ENCODE measurements at places on chromosomes 4 and X. TPM values are rescaled to one million over a fixed set of nuclear protein-coding genes. Genes with fewer than 3 reads are reported as not detected.

DNA sequence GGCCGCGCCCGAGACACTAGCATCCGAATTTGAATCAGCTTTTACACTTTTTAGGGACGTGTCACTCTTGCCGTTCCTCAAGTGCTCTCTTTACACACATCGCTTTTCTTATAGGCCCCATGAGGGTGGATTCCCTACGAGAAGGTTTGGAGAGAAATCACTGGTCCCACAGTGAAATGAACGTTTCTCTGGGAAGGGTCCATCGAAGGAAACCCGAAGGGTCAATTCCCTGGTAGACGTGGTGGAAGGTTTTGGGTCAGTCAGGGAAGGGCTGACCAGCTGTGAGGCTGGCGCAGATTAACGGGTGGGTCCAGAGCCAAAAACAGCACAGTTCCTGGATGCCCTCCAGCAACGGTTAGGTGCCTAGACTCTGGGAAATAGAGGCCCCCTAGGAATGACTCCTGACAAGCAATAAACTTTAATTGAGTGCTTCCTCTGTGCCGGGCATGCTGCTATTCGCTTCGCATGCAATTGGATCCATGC, 35.9 kb downstream of the ETDC start:
- no peak for DNase-seq
- peaks cover 37% of the 10 kb centered on the region for H3K4me1 ChIP-seq
- peaks cover 11% of the 10 kb centered on the region for H3K36me3 ChIP-seq
- H3K27ac ChIP-seq = peak overlapping the region; percentile 90
- H3K4me3 ChIP-seq = peak overlapping the region; percentile 69

Gene DIPK2B
- total RNA-seq = 31.8 TPM

DNA sequence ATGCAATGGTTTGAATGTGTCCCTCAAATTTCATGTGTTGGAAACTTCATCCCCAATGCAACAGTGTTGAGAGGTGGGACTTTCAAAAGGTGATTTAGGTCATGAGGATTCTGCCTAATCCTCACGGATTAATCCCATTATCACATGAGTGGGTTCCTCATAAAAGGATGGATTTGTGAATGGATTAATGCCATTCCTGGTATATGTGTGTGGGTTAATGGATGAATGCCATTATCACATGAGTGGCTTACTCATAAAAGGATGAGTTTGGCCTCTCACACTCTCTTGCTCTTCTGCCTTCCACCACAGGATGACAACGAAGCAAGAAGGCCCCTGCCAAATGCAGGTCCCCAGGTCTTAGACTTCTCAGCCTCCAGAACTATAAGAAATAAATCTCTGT, 30.5 kb upstream of the NEUROG2 start:
- H3K4me3 ChIP-seq = no peak overlapping the region
- no peaks in the 10 kb centered on the region for H3K27me3 ChIP-seq
- no peak for DNase-seq
- no peaks in the 10 kb centered on the region for H3K4me1 ChIP-seq

- no peak overlapping the region for H3K4me3 ChIP-seq
- peak overlapping the region; percentile 44 for H3K27ac ChIP-seq
- peaks cover 34% of the 10 kb centered on the region for H3K36me3 ChIP-seq
- H3K4me1 ChIP-seq = peaks cover 9% of the 10 kb centered on the region
- DNase-seq = no peak
- H3K27me3 ChIP-seq = no peaks in the 10 kb centered on the region
These were observed 15.8 kb downstream of the TBC1D14 start for GRCh38 chr4:6925357-6925836.

Gene HTN1
- not detected for total RNA-seq

Gene PAGE5
- total RNA-seq = not detected

- no peak for DNase-seq
These were observed 338 bp upstream of the KLHL2 start for GRCh38 chr4:165207016-165207430.

GRCh38 chr4:185068837-185069236, 50.5 kb downstream of the HELT start:
- H3K4me1 ChIP-seq = peaks cover 19% of the 10 kb centered on the region
- H3K36me3 ChIP-seq = no peaks in the 10 kb centered on the region
- no peak for DNase-seq
- no peak overlapping the region for H3K4me3 ChIP-seq
- H3K27ac ChIP-seq = no peak overlapping the region

Gene MID2
- total RNA-seq = 39.9 TPM

Gene RHOH
- 0.13 TPM for total RNA-seq

Gene FATE1
- total RNA-seq = not detected

Gene ZNF182
- 6.2 TPM for total RNA-seq

DNA sequence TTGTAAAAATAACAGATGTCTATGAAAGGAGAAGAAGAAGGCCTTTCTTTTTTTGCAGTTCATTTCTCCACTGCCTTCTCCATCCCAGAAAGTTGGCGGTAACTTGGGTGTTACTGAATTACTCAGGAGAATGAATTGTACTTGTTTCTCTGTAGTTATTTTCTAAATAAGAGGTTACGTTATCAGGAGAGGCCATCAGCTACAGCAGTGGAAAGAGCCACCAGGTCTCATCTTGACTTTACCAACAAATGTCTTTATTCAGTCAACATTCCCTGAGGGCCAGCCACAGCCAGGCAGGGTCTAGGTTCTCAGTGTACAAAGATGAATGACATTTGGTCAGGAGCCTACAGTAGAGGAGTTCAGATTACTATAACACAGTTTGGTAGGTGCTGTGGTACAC, 8.1 kb downstream of the HADH start:
- H3K4me1 ChIP-seq = peaks cover 46% of the 10 kb centered on the region
- DNase-seq = no peak
- no peaks in the 10 kb centered on the region for H3K36me3 ChIP-seq
- H3K27me3 ChIP-seq = no peaks in the 10 kb centered on the region
- H3K4me3 ChIP-seq = no peak overlapping the region

Gene H2BW2
- total RNA-seq = not detected

Gene SPON2
- 21.3 TPM for total RNA-seq

Gene TLR2
- 5.6 TPM for total RNA-seq

Gene CRMP1
- 4.0 TPM for total RNA-seq

- H3K36me3 ChIP-seq = peaks cover 7% of the 10 kb centered on the region
- H3K4me1 ChIP-seq = peaks cover 63% of the 10 kb centered on the region
These were observed 739 bp upstream of the MSX1 start for GRCh38 chr4:4858527-4859324.

GRCh38 chrX:138692591-138692990, 18.9 kb downstream of the FGF13 start:
- H3K4me1 ChIP-seq = peaks cover 23% of the 10 kb centered on the region
- DNase-seq = no peak
- no peaks in the 10 kb centered on the region for H3K36me3 ChIP-seq
- H3K27ac ChIP-seq = peak overlapping the region; percentile 45
- H3K27me3 ChIP-seq = no peaks in the 10 kb centered on the region

DNA sequence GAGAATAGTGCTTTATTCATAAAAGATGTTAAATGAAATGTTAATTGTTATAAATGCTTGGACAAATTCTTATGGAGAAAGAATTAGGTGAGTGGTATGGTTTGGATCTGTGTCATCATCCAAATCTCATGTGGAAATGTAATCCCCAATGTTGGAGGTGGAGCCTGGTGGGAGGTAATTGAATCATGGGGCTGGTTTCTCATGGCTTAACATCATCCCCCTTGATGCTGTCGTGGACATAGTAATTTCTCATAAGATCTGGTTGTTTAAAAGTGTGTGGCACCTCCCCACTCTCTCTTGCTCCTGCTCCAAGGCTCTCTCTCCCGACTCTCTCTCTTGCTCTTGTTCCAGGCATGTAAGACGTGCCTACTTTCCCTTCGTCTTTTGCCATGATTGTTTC, 22.5 kb downstream of the GYPE start:
- H3K4me3 ChIP-seq = no peak overlapping the region
- DNase-seq = no peak
- no peaks in the 10 kb centered on the region for H3K4me1 ChIP-seq
- H3K36me3 ChIP-seq = no peaks in the 10 kb centered on the region
- no peaks in the 10 kb centered on the region for H3K27me3 ChIP-seq

Gene NXF2
- total RNA-seq = not detected

- no peaks in the 10 kb centered on the region for H3K27me3 ChIP-seq
- no peaks in the 10 kb centered on the region for H3K4me1 ChIP-seq
- no peaks in the 10 kb centered on the region for H3K36me3 ChIP-seq
- no peak for DNase-seq
- H3K4me3 ChIP-seq = no peak overlapping the region
These were observed 45.6 kb upstream of the CCSER1 start for GRCh38 chr4:90081432-90082144.

DNA sequence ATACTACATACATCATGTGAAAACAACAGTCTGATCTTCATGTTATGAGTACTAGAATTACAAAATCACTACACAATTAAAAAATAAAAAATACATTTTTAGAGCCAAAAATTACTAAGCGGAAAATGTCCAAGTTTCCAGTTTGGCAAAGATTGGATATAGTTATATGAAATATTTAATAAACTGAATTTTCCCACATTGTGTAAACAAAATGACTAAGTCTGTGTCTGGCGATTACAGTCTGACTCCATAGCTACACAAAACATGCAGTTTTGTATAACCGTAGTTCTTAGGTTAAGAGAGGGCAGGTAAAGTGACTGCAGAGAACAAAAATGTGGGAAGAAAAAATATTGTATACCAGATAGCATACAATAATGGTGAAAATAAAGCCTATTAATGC, 59.2 kb upstream of the TMEM47 start:
- no peak for DNase-seq
- no peaks in the 10 kb centered on the region for H3K36me3 ChIP-seq
- no peaks in the 10 kb centered on the region for H3K4me1 ChIP-seq
- no peaks in the 10 kb centered on the region for H3K27me3 ChIP-seq

Gene CT45A1
- not detected for total RNA-seq

GRCh38 chr4:168511780-168512489, 15.1 kb downstream of the PALLD start:
- H3K4me1 ChIP-seq = no peaks in the 10 kb centered on the region
- H3K27ac ChIP-seq = no peak overlapping the region
- H3K36me3 ChIP-seq = no peaks in the 10 kb centered on the region

Gene SLC6A14
- not detected for total RNA-seq

GRCh38 chrX:132669142-132669541, 180.3 kb upstream of the MBNL3 start:
- no peaks in the 10 kb centered on the region for H3K4me1 ChIP-seq
- DNase-seq = no peak
- H3K27ac ChIP-seq = no peak overlapping the region

DNA sequence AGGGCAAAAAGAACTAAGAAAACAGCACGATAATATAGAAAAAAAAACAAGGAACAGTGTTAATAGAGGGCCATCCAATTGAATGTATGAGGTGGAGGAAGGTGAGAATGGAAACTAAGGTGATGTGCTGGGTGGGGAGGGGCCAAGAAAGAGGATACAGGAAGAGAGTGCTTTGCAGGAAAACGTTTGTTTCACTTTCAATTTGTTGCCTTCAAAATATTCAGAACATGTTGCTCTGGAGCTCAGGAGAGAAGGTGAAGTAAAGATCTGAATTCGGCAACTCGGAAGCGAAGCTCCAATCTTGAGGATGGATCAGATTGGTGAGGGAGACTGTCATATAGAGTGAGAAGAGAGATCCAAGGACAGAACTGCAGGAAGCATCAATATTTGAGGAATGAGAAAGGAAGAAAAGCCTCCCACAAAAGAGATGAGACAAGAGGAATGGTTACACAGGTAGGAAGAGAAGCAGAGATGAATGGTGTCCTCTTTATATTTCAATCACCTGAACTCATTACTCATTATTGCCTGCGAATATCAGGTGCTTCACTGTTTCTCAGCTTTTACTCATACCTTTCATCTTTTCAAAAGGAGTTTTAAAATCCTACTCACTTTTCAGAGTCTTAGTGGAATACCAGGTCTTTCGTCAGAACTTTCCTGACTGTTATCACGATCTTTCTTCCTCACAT, 14.7 kb upstream of the SEC24D start:
- no peak overlapping the region for H3K27ac ChIP-seq
- H3K4me1 ChIP-seq = peaks cover 7% of the 10 kb centered on the region
- H3K27me3 ChIP-seq = no peaks in the 10 kb centered on the region
- peak overlapping the region; percentile 50 for H3K4me3 ChIP-seq
- DNase-seq = no peak

DNA sequence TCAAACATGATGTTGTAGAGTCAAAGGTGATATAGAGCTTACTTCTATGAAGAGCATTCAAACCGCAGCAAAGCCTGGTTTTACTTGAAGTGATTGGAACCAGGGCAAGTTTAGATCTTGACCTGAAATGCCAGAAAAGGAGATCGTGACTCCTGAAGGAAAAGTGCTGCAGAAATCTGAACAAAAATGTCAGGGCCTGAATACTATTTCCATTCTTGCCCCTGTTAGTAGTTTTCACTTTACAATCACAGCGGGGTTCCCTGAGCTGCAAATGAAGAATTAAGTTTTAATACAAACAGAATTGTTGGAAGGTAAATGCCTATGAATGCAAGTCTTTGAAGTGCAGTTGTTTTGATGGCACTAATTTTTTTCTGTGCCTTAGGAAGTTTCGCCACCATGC, 4.1 kb downstream of the SLIT2 start:
- peaks cover 74% of the 10 kb centered on the region for H3K4me1 ChIP-seq
- H3K27ac ChIP-seq = peak overlapping the region; percentile 84
- DNase-seq = no peak

Gene PRDM5
- 17.0 TPM for total RNA-seq

GRCh38 chr4:124018383-124019317, 622.1 kb downstream of the SPRY1 start:
- no peaks in the 10 kb centered on the region for H3K27me3 ChIP-seq
- no peak overlapping the region for H3K4me3 ChIP-seq
- H3K4me1 ChIP-seq = peaks cover 39% of the 10 kb centered on the region
- H3K27ac ChIP-seq = peak overlapping the region; percentile 74
- H3K36me3 ChIP-seq = no peaks in the 10 kb centered on the region
- DNase-seq = peak; percentile 93

DNA sequence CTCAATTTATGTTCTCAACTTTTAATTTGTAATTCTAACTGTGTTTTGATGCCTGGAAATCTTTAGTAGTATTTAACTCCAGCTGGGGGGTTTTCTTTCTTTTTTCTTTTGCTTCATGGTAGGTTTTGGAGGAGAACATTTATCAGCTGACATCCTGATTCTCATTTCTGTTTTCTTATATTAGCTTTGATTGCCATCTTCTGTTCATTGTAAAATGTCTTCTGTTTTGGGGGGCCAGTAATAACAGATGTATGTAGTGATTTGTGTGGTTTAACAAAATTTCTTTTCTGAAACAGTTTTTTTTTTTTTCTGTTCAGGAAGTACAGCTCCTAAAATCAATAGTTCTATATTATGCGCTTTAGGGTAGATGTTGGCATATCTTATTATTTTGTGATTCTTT, 182.2 kb downstream of the GABRB1 start:
- no peaks in the 10 kb centered on the region for H3K36me3 ChIP-seq
- no peaks in the 10 kb centered on the region for H3K27me3 ChIP-seq

- H3K36me3 ChIP-seq = no peaks in the 10 kb centered on the region
- H3K4me1 ChIP-seq = peaks cover 18% of the 10 kb centered on the region
- H3K27me3 ChIP-seq = no peaks in the 10 kb centered on the region
- no peak overlapping the region for H3K4me3 ChIP-seq
- H3K27ac ChIP-seq = no peak overlapping the region
These were observed 233.8 kb upstream of the CPEB2 start for GRCh38 chr4:14768449-14768848.

- peaks cover 4% of the 10 kb centered on the region for H3K4me1 ChIP-seq
- no peaks in the 10 kb centered on the region for H3K27me3 ChIP-seq
- H3K4me3 ChIP-seq = no peak overlapping the region
- no peak for DNase-seq
- no peak overlapping the region for H3K27ac ChIP-seq
These were observed 92.0 kb downstream of the CHRDL1 start for GRCh38 chrX:110703641-110704040.

- H3K36me3 ChIP-seq = no peaks in the 10 kb centered on the region
- H3K4me3 ChIP-seq = no peak overlapping the region
- H3K27me3 ChIP-seq = no peaks in the 10 kb centered on the region
- no peaks in the 10 kb centered on the region for H3K4me1 ChIP-seq
- H3K27ac ChIP-seq = no peak overlapping the region
These were observed 1133.5 kb downstream of the FAT4 start for GRCh38 chr4:126448086-126448845.

Gene TMPRSS11F
- not detected for total RNA-seq

Gene SPANXA2
- not detected for total RNA-seq

GRCh38 chr4:157992038-157992705, 180.7 kb downstream of the GASK1B start:
- H3K4me3 ChIP-seq = peak overlapping the region; percentile 35
- H3K27ac ChIP-seq = peak overlapping the region; percentile 49
- no peaks in the 10 kb centered on the region for H3K36me3 ChIP-seq

Data from esophagus muscularis mucosa (tissue), 4 donors.